ENCODE measurements at places on chromosomes 13 and 19. TPM values are rescaled to one million over a fixed set of nuclear protein-coding genes. Genes with fewer than 3 reads are reported as not detected.
A peak's percentile ranks its signal among the peaks of the same experiment; 100 is the strongest.

CGB3 gene
- not detected for total RNA-seq

RASIP1 gene
- 3.0 TPM for total RNA-seq

TMEM145 gene
- not detected for total RNA-seq

RFPL4AL1 gene
- total RNA-seq = not detected

DACH1 gene
- not detected for total RNA-seq

DNA sequence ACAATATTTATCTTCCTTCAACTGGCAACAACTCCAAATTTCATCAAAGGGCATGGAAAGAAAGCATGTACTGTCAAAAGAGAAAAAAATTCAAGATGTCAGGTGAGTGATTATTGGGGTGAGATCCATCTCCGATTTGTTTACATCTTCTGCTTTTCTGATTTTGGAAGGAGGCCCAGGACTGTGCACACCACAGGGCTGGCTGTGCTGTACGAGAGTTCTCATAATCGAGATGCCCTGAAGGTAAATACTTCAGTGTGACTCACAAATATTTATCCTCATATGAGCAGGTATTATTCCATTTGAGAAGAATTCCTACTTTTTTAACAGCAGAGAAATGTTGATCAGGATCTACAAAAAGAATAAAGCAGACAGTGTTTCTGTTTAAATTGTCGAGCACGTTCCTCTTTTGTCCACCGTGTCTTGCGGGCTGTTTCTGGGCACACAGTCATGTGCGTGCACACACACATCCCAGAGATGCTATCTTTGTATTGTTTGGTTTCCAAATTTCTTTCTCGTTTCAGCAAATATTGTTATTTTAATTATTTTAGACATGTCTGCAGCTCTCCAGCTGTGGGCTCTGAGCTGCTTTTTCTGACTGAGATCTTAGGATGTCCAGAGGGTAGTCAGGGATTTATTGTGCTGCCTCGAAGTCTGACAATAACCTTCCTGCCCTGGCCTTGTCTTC is 103.8 kb downstream of the KL start:
- H3K27me3 ChIP-seq = no peaks in the 10 kb centered on the region
- peak overlapping the region; percentile 87 for H3K27ac ChIP-seq
- H3K4me3 ChIP-seq = peak overlapping the region; percentile 42
- peaks cover 91% of the 10 kb centered on the region for H3K36me3 ChIP-seq

DNA sequence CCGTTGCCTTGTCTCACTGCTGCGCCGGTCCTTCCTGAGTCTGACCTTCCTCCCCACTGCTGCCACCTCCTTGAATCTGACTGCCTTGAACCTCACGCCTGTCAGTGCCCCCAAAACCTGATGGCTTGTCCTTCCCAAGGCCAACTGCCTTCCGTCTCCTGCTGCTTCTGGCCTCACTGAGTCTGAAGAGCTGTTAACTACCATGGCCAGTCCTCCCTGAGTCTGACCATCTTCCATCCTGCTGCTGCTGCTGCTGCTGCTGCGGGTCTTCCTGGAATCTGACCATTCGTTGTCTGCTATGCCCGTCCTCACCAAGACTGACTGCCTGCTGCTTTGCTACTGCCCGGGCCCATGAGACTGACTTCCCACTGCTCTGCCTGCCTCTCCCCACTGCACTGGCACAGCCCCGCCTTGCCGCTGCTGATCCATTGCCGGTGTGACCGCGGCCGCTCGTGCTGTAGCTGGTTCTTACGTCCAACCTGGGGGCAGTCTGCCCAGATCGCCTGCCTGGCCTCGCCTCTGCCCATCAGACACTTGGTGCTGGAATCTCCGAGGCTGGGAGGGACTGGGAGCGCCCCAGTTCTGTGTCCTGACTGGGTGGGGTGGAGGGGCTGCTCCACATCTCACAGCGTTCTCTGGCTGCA is 2.9 kb upstream of the RCN3 start:
- no peaks in the 10 kb centered on the region for H3K4me1 ChIP-seq
- no peaks in the 10 kb centered on the region for H3K36me3 ChIP-seq
- no peak overlapping the region for H3K27ac ChIP-seq
- peaks cover 19% of the 10 kb centered on the region for H3K27me3 ChIP-seq
- H3K4me3 ChIP-seq = no peak overlapping the region

DNA sequence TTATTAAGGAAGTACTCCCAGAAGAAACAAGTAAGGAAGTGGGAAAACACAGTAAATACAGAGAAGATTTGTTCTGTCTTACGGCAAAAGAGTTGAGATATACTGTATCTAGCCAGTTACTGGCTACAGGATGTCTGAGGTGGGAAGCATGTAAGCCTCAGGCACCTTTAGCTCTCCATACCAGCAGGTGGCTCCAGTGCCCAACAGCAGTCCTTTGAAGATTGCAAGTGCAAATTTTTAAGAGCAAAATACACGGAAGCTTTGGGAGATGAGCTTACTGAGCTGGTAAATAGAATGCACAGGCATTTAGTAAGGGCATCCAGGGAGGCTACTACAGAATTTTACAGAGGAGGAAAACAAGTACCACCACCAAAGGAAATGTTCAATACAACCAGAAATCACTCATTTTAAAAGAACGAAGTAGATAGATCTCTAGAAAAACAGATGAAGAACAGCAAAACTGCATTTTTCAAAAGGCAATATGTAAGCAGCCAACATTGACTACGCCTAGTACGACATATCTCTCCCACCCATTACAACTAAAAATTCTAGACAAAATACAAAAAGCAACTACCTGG is 57.9 kb upstream of the VSTM2B start:
- no peaks in the 10 kb centered on the region for H3K36me3 ChIP-seq
- peak; percentile 8 for DNase-seq
- H3K4me1 ChIP-seq = no peaks in the 10 kb centered on the region
- no peak overlapping the region for H3K4me3 ChIP-seq

- DNase-seq = peak; percentile 88
- H3K4me3 ChIP-seq = peak overlapping the region; percentile 82
- peak overlapping the region; percentile 92 for H3K27ac ChIP-seq
- peaks cover 53% of the 10 kb centered on the region for H3K36me3 ChIP-seq
- no peaks in the 10 kb centered on the region for H3K27me3 ChIP-seq
Measured at GRCh38 chr19:13154241-13154778, 4.1 kb downstream of the IER2 start.

- no peak for DNase-seq
- peaks cover 7% of the 10 kb centered on the region for H3K36me3 ChIP-seq
- H3K4me3 ChIP-seq = no peak overlapping the region
- H3K27ac ChIP-seq = no peak overlapping the region
- H3K27me3 ChIP-seq = no peaks in the 10 kb centered on the region
- peaks cover 7% of the 10 kb centered on the region for H3K4me1 ChIP-seq
Measured at GRCh38 chr19:37074111-37074510, 4.1 kb upstream of the ZNF420 start.

- no peaks in the 10 kb centered on the region for H3K4me1 ChIP-seq
- H3K27ac ChIP-seq = no peak overlapping the region
- H3K4me3 ChIP-seq = no peak overlapping the region
- no peak for DNase-seq
Measured at GRCh38 chr19:51546650-51547396, 15.4 kb upstream of the SIGLEC6 start.

DNA sequence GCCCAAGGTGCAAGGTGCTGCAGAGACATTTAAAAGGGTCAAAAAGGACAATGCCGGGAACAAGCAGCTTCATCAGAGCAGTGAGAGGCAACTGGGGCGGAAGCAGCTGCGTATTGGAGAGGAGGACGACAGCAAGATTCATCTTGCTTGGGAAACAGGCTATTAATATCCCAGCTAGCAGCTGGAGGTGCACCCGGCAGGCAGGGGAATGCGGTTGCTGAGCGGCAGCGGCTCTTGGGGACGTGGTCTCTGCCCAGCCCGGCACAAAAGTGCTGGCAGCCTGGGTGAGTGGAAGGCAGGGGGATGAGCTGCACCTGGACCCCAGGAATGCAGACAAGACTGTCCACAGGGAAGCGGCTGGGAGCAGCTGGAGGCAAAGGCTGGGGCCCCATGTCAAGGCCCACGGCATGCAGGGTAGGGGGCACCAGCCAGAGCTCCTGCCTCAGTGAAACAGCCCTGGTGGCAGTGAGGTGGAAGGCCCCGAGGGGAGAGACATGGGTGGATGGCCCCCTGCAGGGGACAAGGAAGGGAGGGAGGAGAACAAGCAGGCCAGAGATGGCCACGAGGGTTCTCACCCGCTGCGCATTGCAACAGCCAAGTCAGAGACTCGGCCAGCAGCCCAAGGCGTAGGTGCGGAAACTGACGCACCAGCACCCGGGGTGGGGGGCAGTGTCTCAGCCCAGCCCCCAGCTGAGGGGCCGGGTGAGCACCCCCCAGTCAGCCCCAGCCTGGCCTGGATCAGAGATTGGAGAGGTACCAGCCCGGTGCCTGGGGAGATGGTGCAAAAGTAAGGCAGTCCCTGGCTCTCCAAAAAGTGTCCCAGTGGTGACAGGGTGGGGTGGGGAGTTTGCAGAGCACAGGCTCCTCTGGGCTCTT is 34.4 kb downstream of the PEPD start:
- no peak overlapping the region for H3K4me3 ChIP-seq
- no peaks in the 10 kb centered on the region for H3K27me3 ChIP-seq
- H3K36me3 ChIP-seq = no peaks in the 10 kb centered on the region
- no peak for DNase-seq

DNA sequence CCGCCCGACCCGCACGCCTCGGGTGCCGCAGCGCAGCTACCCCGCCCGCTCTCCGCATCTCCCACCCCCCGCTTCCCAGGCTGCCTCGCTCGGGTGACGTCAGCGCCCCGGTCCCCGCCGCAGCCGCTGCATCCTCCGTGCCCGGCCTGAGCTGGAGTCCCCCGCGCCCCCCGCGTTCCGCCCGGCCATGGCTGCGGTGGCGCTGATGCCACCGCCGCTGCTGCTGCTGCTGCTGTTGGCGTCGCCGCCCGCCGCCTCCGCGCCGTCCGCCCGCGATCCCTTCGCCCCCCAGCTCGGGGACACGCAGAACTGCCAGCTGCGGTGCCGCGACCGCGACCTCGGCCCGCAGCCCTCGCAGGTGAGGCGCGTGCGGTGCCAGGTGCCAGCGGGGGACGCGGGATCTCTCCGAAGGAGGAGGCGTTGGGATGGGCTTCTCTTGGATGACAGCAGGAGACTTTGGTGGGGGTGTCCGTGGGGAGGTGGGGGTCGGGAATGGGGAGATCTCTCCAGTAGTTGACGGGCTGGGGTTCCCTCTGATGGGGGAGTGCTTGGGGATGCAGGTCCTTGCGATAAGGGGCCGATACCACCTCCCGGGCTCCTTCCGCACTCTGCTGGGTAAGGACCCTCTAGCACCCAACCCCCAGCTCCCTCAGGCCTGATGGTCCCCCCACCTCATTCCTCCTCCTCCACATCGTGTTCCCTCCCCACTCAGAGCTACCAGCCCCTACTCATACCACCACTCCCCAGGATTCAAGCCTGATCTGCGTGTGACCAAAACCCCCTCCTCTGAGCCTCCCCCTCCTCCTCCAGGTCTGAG is at the start of gene TMEM59L:
Gene TMEM59L, plus strand, starts transcription at position 99 of the 817 bp plus-strand sequence. Its CDS starts 89 bp downstream, at position 188.
- H3K4me1 ChIP-seq = peaks cover 6% of the 10 kb centered on the region
- no peaks in the 10 kb centered on the region for H3K36me3 ChIP-seq
- H3K4me3 ChIP-seq = peak within 1 kb of the TSS; percentile 33
- DNase-seq = no peak
- no peak within 1 kb of the TSS for H3K27ac ChIP-seq

DNA sequence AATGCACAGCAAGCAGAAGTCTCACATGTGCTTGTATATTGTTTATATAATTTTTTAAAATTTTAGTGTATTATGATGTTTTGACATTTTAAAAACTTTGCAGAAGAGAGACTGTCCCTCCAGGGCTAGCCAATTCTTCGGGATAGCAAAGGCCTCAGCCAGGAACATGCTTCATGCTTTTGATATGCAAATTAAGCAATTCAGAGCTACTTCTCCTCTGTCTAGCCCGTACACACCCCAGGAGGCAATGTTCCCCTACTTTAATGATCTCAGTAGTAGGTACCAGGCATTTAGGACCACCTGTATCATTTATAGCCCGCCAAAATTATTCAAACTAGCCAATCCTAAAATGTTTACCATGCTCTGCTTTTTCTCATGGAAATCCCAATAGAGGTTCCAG is 1116.2 kb downstream of the OLFM4 start:
- H3K36me3 ChIP-seq = no peaks in the 10 kb centered on the region
- no peak overlapping the region for H3K4me3 ChIP-seq
- H3K27me3 ChIP-seq = no peaks in the 10 kb centered on the region
- H3K27ac ChIP-seq = no peak overlapping the region

- H3K27ac ChIP-seq = peak overlapping the region; percentile 97
- peak overlapping the region; percentile 87 for H3K4me3 ChIP-seq
- H3K27me3 ChIP-seq = no peaks in the 10 kb centered on the region
- H3K4me1 ChIP-seq = peaks cover 16% of the 10 kb centered on the region
Measured at GRCh38 chr19:29715701-29716581, 880 bp upstream of the C19orf12 start.

DNA sequence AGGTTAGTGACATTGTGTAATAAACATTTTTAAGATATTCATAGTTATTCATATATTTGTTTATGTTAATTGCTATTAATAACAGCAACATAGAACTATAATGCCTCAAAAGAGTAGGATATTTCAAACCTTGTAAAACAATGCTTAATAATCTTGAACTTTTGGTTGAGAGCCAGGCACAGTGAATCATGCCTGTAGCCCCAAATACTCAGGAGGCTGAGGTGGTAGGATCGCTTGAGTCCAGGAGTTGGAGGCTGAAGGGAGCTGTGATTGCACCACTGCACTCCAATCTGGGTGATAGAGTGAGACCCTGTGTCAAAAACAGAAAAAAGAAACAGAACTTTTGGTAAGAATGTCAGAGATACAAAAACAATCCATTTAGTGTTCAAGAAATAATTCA is 213.9 kb upstream of the SLITRK1 start:
- no peak overlapping the region for H3K4me3 ChIP-seq
- H3K27me3 ChIP-seq = no peaks in the 10 kb centered on the region
- peak; percentile 30 for DNase-seq

DNA sequence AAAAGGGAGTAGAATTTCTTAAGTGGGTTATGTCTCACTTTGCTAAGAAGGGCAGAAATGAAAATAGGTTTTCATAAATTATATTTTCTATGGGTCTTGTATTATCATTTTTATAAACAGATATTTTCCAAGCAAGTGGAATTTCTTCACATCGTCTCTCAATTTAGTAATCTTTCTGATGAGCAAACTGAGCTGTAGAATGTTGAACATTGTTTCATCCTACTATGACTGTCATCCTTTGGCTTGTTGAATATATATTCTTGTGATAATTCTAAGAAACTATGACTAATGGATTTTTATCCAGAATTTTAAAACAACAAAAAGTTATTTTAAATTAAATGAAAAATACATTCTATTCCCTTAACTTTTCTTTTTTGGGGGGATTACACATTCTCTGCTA is 313.8 kb downstream of the ENOX1 start:
- no peak for DNase-seq
- no peaks in the 10 kb centered on the region for H3K27me3 ChIP-seq
- no peak overlapping the region for H3K27ac ChIP-seq
- H3K4me3 ChIP-seq = no peak overlapping the region
